ENCODE measurements at places on chromosomes 1 and 21. TPM values are rescaled to one million over a fixed set of nuclear protein-coding genes. Genes with fewer than 3 reads are reported as not detected.
A peak's percentile ranks its signal among the peaks of the same experiment; 100 is the strongest.

- no peak for DNase-seq
- no peaks in the 10 kb centered on the region for H3K27me3 ChIP-seq
- no peak overlapping the region for H3K4me3 ChIP-seq
These were observed 13.2 kb downstream of the SYT11 start for GRCh38 chr1:155872527-155872926.

Gene MYCL
- total RNA-seq, result not detected

- peaks cover 17% of the 10 kb centered on the region for H3K4me1 ChIP-seq
- no peak overlapping the region for H3K27ac ChIP-seq
- no peak for DNase-seq
- peak overlapping the region; percentile 62 for H3K4me3 ChIP-seq
- no peaks in the 10 kb centered on the region for H3K36me3 ChIP-seq
- H3K27me3 ChIP-seq, result peaks cover 3% of the 10 kb centered on the region
These were observed 1.4 kb downstream of the RNF207 start for GRCh38 chr1:6207075-6207885.

DNA sequence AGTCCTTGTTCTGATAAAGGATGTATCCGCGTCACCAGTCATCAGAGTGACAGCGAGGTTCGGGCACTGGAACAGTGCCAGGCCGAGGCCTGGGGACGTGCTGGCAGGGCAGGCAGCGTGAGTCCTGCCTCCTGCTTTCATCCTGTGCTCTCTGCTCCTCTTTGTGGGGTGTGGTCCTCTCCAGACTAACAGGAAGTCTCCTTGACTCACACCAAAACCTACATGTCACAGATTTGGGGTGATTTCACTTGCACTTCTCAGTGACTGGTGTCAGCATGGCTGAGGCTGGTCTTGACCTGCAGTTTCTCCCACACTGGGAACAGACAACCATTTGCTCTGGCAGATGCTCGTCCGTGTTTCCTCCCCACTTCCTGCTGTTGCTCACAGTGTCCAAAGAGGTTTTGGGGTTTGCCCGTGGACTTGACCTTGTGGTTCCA is 8.8 kb upstream of the NLRP3 start:
- DNase-seq, result peak; percentile 46
- H3K27me3 ChIP-seq, result no peaks in the 10 kb centered on the region
- H3K4me1 ChIP-seq, result peaks cover 52% of the 10 kb centered on the region
- H3K4me3 ChIP-seq, result peak overlapping the region; percentile 79

Gene CYP4Z1
- total RNA-seq, result not detected

DNA sequence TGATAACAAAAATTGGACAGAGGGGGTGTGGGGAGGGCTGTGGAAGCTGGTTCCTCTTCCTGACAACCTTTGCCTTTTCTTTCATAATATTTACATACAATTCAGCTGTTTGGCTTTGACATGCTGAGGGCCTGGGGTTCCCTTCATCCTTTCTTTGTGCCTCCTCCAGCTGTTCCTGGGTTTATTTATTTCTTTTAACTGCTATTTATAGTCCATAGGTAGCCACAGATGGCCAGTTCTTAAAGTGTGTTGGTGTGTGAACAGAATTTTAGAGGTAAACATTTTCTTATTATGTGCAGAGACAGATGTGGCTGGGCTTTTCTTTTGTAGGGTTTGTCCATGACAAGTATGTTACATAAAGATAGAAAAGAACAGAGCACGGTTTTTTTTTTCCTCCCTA is 34.1 kb upstream of the CNIH3 start:
- no peaks in the 10 kb centered on the region for H3K27me3 ChIP-seq
- peaks cover 11% of the 10 kb centered on the region for H3K36me3 ChIP-seq
- DNase-seq, result no peak
- no peak overlapping the region for H3K4me3 ChIP-seq

Gene OR2T35
- total RNA-seq, result not detected

DNA sequence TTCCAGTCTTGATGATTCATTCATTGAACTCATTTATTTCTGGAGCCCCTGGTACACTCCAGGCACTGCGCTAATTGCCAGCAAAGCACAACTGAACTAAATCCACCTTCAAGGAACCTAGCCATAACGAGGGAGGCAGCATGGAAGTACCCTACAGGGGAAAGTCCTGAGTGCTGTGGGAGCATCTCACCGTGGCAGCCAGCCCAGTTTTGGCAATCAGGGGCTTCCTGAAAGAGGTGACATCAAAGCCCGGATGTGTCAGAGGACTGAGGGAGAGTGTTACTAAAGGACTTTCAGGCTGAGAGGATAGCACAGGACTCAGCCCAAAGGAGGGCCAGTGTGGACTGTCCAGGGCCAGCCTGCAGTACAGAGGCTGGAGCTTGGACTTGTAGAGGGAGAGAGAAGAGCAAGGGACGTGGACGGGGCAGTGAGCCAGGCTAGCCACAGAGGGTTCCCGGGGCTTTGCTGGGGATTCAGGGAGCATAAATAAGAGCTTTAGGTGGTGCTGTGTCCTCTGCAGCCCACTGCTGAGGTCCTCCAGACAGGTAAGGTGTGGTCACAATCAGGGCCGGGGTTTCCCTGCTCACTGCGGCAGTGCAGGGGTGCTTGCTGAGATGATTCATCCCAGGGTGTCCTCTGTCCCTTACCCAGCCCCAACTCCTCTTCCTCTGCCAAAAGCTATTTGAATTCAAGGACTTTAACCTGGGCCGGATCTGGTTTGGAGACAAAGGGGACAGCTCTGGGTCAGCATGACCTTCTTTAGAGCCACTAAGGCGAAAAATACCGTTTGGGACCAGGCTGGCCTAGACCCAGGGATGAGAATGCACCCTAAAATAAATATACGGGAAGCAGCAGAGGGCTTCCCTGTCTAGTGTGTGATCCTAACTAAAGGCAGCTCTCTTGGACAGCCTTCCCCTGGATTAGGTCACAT is 128.3 kb downstream of the EDEM3 start:
- H3K4me1 ChIP-seq, result no peaks in the 10 kb centered on the region
- peak overlapping the region; percentile 37 for H3K27ac ChIP-seq
- no peak overlapping the region for H3K4me3 ChIP-seq
- DNase-seq, result no peak

Gene GJB4
- total RNA-seq, result not detected

GRCh38 chr1:60699325-60699724 is 383.0 kb upstream of the NFIA start:
- no peak for DNase-seq
- no peak overlapping the region for H3K4me3 ChIP-seq
- peaks cover 6% of the 10 kb centered on the region for H3K27me3 ChIP-seq
- no peaks in the 10 kb centered on the region for H3K4me1 ChIP-seq

- H3K27me3 ChIP-seq, result no peaks in the 10 kb centered on the region
- H3K4me3 ChIP-seq, result no peak overlapping the region
- DNase-seq, result no peak
- H3K36me3 ChIP-seq, result no peaks in the 10 kb centered on the region
These were observed 230.1 kb downstream of the ADGRL2 start for GRCh38 chr1:82030830-82031229.

Gene CELA2B
- total RNA-seq, result not detected

DNA sequence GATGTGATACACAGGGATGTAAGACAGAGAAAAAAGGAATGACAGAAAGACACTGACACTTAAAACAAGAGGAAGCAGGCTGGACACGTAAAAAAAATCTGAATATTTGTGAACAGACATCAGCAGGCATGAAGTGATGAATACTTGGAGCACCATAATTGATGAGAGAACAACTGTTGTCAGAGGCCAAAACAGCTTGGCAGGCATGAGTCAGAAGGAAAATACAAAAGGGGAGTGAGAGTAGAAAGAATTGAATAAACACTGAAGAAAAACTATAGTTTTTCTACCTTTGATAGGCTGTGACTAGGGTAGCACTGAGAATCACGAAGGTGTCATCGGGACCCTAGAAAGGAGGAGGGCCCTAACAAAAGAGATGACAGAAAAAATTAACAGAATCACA is 21.6 kb upstream of the GUCA2A start:
- no peak for DNase-seq
- H3K27ac ChIP-seq, result peak overlapping the region; percentile 15
- peaks cover 15% of the 10 kb centered on the region for H3K4me1 ChIP-seq
- H3K36me3 ChIP-seq, result peaks cover 85% of the 10 kb centered on the region
- no peaks in the 10 kb centered on the region for H3K27me3 ChIP-seq
- no peak overlapping the region for H3K4me3 ChIP-seq

- H3K27me3 ChIP-seq, result no peaks in the 10 kb centered on the region
- H3K4me1 ChIP-seq, result no peaks in the 10 kb centered on the region
- no peak overlapping the region for H3K27ac ChIP-seq
- no peak for DNase-seq
- H3K4me3 ChIP-seq, result no peak overlapping the region
- no peaks in the 10 kb centered on the region for H3K36me3 ChIP-seq
These were observed 8.1 kb downstream of the LRRC53 start for GRCh38 chr1:74504125-74504932.

Gene TCHH
- not detected for total RNA-seq

DNA sequence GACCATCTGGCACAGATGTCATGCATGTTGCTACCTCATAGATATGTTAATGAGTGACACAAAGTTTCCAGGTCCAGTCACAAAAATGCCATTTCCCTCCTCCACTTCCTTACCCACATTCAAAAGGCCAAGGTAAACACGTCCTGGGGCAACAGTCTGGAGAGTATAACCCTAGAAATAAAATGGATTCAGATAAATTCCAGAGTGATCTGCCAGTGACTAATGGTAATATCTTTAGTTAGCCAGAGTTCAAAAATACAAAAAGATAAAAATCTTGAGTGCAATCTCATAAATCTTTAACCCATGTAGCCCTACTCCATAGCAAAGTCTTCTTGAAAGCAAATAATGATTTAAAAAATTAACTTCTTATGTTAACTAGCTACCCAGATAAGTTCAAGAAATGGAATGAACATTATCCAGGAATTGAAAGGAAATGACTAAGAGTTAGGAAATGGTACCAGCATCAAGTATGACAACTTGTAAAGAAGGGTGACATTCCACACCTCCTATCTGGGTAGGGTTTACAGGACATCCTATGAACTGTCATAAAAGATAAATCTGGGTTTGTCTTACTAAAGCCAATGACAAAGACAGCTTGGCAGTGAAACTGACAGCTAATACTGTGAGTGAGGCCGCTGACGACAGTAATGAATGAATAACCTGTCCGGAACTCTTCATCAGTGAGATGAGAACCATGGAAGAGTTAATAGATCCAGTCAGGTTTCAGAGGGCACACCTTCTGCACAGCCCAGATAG is 18.1 kb downstream of the RGS2 start:
- no peak overlapping the region for H3K27ac ChIP-seq
- DNase-seq, result no peak
- H3K27me3 ChIP-seq, result no peaks in the 10 kb centered on the region
- H3K4me1 ChIP-seq, result no peaks in the 10 kb centered on the region
- H3K4me3 ChIP-seq, result no peak overlapping the region

DNA sequence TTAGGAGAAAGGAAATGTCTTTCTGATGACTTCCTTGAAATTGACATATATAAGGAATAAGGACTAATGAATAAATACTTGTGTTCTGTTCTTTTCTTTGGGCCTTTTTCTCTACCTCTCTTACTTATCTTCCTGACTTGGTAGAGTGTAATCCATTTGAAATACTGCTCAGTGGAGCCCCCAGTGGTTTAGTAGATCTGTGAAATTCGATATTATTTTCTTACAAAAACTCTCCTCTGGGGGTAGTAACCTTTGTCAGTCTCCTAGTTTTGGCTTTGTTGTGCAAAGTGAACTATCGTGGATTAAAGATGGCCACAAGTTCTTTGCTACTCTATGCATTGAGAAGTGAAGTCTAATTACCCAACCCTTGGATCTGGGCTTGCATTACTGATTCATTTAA is 48.8 kb downstream of the DUSP10 start:
- H3K4me3 ChIP-seq, result no peak overlapping the region
- no peak overlapping the region for H3K27ac ChIP-seq
- DNase-seq, result no peak
- H3K4me1 ChIP-seq, result peaks cover 2% of the 10 kb centered on the region

Gene FCRL5
- 1.7 TPM for total RNA-seq

GRCh38 chr1:99691175-99691574 is 45.3 kb downstream of the PALMD start:
- no peak for DNase-seq
- no peak overlapping the region for H3K4me3 ChIP-seq
- H3K27me3 ChIP-seq, result peaks cover 4% of the 10 kb centered on the region
- H3K36me3 ChIP-seq, result no peaks in the 10 kb centered on the region
- no peaks in the 10 kb centered on the region for H3K4me1 ChIP-seq

GRCh38 chr1:216913976-216914375 is 190.7 kb upstream of the ESRRG start:
- H3K36me3 ChIP-seq, result no peaks in the 10 kb centered on the region
- no peak overlapping the region for H3K4me3 ChIP-seq
- no peak for DNase-seq
- no peaks in the 10 kb centered on the region for H3K4me1 ChIP-seq
- H3K27ac ChIP-seq, result no peak overlapping the region

DNA sequence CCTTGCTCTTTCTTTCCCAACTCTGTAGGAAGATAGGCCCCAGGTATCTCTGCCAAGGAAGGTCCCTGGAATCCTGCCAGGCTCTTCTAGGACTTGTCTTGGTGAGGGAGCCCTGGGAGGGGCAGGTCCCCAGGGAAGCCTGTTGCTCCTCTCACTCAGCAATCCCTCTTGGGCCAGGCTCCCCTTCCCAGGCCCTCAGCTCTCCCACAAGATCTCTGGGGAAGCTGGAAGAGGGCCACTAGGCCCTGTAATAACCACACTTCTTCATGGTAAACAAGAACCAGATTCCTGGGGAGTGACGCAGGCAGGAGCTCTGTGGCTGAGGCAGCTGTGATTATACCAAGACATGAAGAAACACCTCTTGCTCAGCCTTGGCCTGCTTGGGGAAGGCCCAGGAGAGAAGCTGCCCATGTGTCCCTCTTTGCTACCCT is 9.9 kb upstream of the MAPKAPK2 start:
- no peak for DNase-seq
- no peaks in the 10 kb centered on the region for H3K36me3 ChIP-seq
- no peak overlapping the region for H3K4me3 ChIP-seq
- no peak overlapping the region for H3K27ac ChIP-seq
- H3K27me3 ChIP-seq, result no peaks in the 10 kb centered on the region
- peaks cover 2% of the 10 kb centered on the region for H3K4me1 ChIP-seq

DNA sequence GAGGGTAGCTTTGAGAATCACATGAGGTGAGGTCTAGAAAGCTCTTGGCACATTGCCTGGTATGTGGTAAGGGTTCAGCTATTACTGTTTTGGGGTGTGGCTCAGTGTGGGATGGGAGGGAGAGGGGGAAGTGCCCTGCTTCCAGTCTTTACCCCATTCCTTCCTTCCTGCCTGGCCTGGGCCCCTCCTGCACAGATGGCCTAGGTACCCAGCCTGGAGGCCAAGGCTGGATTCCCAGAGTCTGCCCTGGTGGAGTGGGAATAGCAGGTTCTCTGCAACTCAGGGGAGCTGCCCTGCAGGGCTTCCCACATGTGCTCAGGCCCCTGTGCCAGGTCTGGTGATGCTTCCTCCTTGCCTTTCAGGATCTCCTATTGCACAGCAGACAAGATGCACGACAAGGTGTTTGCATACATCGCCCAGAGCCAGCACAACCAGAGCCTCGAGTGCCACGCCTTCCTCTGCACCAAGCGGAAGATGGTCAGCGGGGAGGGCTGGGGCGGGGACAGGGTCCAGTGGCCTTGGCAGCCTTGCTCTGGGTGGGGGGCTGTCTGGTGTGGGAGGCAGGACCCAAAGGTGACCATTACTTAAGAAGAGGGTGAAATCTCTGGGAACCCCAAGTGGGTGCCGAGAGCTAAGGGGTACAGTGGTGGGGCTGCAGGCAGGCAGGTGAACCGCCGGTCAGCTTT is 13.5 kb downstream of the LDLRAP1 start:
- peak overlapping the region; percentile 99 for H3K27ac ChIP-seq
- H3K27me3 ChIP-seq, result no peaks in the 10 kb centered on the region
- DNase-seq, result no peak

GRCh38 chr1:9478021-9478420 is 61.2 kb upstream of the SLC25A33 start:
- H3K4me3 ChIP-seq, result no peak overlapping the region
- no peak for DNase-seq
- H3K27me3 ChIP-seq, result peaks cover 3% of the 10 kb centered on the region
- H3K4me1 ChIP-seq, result no peaks in the 10 kb centered on the region
- H3K36me3 ChIP-seq, result no peaks in the 10 kb centered on the region

Gene HUNK
- total RNA-seq, result 0.23 TPM

Gene KCNN3
- total RNA-seq, result 0.08 TPM

Measured in naive thymus-derived CD8-positive, alpha-beta T cell (primary cell).